Chondrocyte (in vitro differentiated cells): ENCODE measurements at places on chromosomes 12 and 14.

DNA sequence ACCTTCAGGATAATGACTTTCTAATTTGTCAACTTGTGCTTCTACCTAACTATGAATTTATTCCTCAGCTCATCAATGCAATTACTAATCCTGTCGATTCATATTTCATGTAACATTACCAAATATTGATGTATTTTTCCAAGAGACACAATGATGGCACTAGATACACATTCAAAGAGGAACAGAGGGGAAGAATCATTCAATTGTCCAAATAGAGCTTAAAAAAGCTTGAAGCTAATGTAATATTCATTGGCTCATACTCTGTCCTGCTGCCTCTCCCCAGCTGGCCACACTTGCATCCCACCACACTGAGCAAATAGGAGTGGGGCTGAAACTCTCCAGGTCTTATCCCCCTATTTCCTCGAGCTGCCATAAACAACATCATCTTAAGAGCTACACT lies 9.3 kb downstream of the TESPA1 start:
- DNase-seq, result no peak

GRCh38 chr12:3746758-3747157 lies 6.2 kb downstream of the CRACR2A start:
- no peak for DNase-seq

DNA sequence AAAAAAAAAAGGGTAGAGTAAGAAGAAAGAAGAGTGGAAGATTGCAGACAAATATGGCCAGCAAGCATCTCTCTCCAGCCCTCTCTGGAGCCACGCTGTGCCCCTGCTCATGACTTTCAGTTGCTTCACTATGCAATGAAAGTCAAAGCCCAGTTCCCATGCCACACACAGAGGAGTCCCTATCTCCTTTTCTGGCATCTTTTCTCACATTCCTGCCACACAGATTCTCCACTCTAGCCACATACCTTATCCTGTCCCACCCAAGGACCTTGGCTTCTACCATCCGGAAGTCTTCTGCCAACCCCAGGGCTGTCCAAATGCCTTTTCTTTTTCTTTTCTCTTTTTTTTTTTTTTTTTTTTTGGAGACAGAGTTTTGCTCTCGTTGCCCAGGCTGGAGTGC lies 39.3 kb upstream of the CAPRIN2 start:
- no peak for DNase-seq

GRCh38 chr14:31357279-31357678 lies 63.1 kb downstream of the HEATR5A start:
- no peak for DNase-seq

DNA sequence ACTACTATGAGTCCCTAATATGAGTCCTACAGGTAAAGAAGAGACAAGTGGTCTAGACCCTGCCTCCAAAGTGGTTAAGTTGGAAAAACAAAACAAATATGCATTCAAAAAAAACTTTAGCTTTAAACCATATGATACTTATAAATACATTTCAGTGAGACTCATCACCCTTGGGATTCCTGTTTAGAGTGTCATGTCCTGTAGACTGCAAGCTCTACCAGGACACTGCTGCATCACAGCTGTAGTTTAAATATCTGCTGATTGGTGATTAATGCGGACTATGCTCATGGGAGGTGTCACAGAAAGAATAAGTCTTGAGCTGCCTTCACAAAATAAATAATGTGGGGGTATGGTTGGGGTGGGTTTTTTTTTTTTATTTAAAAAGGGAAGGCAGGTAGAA lies 8.8 kb upstream of the LGR5 start:
- no peak for DNase-seq

DNA sequence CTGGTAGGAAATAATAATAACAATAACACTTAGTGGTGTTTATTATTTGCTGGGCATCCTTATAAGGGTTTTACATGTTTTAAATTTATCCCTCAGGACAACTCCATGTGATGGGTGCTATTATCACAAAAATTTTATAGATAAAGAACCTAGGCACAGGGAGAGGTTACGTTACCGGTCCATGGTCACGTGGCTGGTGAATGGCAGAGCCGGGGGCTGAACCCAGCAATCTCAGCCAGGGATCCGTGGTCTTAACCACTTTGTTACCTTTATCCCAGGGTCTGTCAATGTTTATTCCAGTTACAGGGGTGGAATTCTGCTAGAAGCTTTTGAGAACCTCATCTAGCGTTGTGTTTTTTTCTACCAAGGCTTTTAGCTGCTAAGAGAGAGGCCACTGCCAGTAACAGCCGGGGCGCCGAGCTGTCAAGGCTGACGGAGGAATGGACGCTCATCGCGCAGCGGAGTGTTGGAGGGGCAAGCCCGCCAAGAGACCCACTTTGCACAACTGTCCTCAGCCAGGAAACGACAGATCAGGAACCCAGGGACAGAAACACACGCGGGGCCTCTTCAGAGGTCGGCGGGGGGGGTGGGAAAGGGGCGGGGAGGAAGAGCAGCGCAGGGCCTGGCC lies 418 bp downstream of the AMN1 start:
- DNase-seq, result no peak

- DNase-seq, result no peak
These were observed 26.8 kb upstream of the BMAL2 start for GRCh38 chr12:27305673-27306456.

DNA sequence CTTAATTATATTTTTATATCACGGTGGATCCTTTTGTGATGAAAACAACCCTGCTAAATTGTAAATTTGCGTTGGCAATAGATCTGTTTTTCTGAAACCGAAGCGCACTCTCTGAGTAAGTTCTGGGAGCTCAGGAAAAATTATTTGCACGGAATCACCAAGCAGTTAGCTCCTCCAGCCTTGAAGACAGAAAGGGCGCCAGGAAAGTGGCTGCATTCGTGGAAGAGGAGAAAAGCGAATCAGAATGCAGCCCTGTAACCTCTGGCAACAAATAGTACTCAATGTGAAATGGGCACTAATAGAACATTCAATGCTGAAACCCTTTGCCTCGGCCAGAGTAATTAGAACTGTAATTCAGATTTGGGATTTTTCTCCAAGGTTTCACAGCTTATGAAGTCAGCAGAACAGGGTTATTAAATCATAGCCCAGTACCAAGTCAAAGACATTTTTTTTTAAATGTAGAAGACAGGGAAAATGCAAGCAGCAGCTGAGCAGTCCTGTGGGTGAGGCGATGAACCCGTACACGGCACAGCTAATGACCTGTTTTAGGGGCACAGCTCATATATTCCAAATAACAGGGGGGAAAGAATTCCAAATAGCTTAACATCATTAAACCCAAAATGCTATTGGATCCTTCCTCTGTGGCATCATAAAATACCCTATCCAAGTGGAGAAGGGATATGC lies 251.4 kb downstream of the EGLN3 start:
- no peak for DNase-seq

- no peak for DNase-seq
These were observed 87.1 kb downstream of the FZD10 start for GRCh38 chr12:130249376-130249775.

- DNase-seq, result no peak
These were observed 4.7 kb upstream of the SSH1 start for GRCh38 chr12:108861878-108862587.

DNA sequence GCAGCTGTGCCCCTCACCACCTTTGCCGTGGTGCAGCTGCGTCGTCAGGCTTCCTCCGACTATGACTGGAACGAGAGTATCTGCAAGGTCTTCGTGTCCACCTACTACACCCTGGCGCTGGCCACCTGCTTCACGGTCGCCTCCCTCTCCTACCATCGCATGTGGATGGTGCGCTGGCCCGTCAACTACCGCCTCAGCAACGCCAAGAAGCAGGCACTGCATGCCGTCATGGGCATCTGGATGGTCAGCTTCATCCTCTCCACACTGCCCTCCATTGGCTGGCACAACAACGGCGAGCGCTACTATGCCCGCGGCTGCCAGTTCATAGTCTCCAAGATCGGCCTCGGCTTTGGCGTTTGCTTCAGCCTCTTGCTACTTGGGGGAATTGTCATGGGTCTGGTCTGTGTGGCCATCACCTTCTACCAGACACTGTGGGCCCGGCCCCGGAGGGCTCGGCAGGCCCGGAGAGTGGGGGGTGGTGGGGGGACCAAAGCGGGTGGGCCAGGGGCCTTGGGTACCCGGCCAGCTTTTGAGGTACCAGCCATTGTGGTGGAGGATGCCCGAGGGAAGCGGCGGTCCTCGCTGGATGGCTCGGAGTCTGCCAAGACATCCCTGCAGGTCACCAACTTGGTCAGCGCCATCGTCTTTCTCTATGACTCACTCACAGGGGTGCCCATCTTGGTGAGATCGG lies 2.6 kb downstream of the GPR162 start:
- DNase-seq, result no peak

DNA sequence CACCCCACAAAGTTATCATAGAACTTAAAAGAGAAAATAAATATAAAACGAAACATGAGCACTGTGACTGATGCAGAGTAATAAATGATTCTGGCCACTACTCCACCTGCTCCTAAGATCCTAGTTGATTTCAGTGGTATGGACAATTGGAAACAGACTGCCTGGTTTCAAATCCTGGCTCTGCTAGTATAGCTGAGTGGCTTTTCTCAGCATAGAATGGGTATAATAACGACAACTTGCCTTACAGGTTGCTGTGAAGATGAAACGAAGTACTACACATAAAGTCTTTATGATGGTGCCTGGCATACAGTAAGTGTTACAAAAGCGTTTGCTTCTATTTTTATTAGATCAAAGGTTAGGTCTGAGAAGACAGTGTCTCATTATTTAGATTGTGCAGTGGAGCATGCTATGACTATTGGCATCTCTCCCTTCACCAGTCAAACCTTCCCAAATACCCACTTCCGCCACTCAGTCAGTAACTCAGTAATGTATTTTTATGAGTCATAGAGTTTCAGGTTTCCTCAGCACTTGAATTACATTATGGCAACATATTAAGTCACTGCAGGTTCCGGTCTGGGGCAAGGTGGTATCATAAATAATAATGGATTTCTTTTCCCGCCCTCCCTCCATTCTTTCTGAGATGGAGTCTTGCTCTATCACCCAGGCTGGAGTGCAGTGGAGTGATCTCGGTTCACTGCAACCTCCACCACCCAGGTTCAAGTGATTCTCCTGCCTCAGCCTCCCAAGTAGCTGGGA lies 29.7 kb upstream of the NR2C1 start:
- no peak for DNase-seq

GRCh38 chr12:86513226-86513625 lies 257.0 kb upstream of the MGAT4C start:
- no peak for DNase-seq

GRCh38 chr12:130835436-130835835 lies 3.6 kb downstream of the STX2 start:
- no peak for DNase-seq

- DNase-seq, result no peak
These were observed 133.5 kb upstream of the HIF1A start for GRCh38 chr14:61561657-61562276.

DNA sequence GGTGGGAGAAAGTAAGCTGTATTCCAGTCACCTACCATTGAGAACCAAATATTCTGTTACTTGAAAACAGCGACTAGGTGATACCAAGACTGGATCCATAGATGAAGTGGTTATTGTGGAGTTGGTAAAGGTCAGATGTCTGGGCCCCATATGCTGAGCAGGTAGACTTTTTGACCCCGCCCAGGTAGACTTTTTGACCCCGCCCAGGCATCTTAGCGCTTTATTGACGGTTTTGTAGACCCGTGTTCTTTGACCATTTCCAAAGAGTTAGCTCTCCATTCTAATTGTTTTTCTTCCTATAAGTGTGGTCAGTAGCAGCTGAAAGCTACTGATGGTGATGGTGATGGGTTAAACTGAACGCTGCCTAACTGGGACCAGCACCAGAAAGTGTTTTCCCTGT lies 61.6 kb downstream of the SLC8A3 start:
- DNase-seq, result no peak

DNA sequence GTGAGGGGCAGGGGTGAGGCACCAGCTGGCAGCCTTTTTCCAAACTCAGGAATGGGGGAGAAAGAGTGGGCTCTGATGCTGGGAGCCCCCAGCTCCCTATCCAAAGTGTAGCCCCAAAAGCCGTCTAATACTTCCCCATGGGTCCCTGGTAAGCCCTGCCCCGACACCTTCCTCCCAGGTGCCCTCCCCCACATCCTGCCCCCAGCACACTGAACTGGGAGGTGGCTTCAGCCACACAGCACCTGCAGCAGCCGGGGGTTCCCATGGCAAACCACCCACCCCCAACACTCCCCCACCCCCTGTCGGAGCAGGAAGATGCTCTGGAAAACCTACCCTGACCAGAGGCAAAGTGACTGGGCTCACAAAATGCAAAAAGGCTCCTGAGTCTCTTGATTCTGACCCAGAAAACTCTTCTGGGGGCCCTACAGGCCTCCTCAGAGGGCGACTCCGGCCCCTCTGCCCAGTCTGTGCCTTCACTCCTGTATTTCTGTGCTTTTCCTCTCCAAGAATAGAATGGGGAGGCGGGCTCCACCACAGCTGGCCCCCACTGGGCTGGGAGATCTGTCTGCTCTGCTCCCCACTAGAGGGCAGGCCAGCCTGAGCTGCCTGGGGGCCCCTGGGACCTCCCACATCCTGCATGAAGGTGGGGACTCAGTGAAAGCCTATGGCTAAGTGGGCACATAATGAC lies 81.6 kb downstream of the ITPK1 start:
- no peak for DNase-seq

DNA sequence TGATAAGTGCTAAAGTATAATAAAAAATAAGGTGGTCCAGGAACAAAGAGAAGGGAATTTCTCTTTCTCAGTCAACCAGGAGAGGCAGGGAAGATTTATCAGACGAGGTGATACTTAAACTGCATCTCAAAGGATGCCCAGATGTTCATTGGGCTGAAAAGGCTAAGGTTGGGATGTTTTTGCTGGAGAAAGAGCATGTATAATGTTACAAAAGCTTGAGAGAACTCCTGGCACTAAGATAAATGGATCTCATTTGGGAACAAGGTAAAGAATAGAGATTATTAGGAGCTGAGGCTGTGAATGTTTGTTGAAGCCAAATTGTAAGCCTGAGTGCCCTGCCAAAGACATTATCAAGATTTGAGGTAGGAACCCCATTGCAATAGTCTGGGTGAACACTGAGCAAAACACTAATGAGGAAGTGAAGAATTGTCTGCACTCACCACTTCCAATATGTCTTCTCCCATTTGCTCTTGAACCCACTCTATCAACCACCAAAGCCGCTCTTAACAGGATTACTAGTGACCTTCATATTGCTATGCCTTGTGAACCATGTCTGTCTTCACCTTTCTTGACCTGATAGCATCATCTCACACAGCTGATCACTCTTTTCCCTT lies 149.0 kb upstream of the ARID2 start:
- no peak for DNase-seq

GRCh38 chr12:108849660-108850059 lies 7.7 kb downstream of the SSH1 start:
- DNase-seq, result no peak

GRCh38 chr12:76810671-76811419 lies 46.9 kb downstream of the ZDHHC17 start:
- DNase-seq, result no peak
